ENCODE measurements at places on chromosomes 16 and 17. TPM values are rescaled to one million over a fixed set of nuclear protein-coding genes. Genes with fewer than 3 reads are reported as not detected.

SPNS1 gene
- total RNA-seq, result 43.0 TPM

KRT20 gene
- not detected for total RNA-seq

GRCh38 chr17:17104494-17104893 is 62.2 kb downstream of the MPRIP start:
- DNase-seq, result no peak

DNA sequence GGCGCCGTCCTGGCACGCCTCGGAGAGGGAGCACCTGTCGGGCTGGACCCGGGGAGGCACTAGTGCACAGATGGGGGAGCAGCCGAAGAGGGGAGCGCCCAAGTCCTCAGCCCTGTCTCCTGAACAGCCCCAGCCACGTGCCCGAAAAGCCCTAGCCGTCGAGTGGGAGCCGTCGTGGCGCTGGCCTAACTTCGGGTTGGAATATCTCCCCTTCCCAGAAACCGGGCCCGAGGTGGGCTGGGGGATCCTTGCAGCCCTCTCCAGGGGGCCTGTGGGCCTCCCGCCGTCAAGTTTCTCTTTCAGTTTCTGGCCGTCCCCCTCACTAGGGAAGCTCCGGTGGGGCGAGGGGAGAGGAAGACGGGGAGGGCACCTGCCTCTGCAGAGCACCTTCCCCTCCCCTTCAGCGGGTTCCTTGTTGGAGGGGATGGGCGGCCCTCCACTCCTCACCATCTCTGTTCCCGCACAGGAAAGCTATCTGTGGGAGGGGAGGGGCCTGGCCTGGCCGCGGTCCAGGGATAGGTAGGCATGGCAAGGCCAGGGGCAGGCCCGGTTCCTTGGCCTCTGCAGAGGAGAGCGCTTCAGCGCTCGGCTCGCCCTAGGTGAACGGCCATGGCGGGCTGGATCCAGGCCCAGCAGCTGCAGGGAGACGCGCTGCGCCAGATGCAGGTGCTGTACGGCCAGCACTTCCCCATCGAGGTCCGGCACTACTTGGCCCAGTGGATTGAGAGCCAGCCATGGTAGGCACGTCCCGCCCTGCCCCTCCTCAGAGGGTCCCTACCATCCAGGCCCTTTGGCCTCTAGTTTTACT is 709 bp downstream of the STAT5A start:
- DNase-seq, result no peak

MILR1 gene
- total RNA-seq, result not detected

DNAAF8 gene
- total RNA-seq, result 0.38 TPM

- no peak for DNase-seq
Measured at GRCh38 chr17:79836972-79837887, 2.0 kb downstream of the CBX4 start.

CCT6B gene
- total RNA-seq, result 1.9 TPM

DNA sequence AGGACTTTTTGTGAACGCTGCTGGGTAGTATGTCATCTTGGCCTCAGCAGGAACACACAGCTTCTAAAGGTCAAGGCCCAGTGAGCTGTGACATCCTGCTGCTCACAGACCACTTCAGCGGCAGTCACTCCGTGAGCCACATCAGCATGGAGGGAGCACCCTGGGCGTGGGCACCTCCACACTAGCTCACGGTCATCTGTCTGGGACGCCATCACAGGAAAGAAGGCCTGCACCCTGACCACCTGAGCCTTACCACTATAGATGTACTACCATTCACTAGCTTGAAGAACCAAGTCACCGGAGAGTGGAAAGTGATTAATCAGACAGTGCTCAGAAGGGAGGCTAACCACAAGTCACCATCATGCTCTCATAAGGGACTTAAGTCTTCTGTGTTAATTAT is 3.3 kb downstream of the AXIN1 start:
- no peak for DNase-seq

DNA sequence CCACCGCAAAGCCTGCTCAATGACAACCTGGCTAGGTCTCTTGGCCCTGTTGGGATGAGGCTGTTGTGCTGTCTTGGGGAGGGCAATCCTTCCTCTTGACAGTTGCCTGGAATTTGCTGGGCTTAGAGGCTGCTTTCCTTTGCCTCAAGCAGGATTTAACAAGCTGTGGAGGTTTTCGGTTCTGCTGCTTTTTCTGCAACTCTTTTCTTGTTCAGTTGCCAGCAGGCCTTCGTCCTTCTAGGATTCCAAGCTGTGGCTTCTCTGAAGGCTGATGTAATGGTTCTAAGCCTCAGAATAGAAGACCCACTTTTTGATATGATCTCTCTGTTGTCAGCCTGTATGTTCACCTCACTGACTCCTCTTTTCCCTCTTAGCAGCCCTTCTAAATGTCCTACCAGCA is 149.5 kb upstream of the HS3ST4 start:
- no peak for DNase-seq

GRCh38 chr17:9671559-9671958 is 26.2 kb downstream of the USP43 start:
- DNase-seq, result no peak

KRTAP4-4 gene
- not detected for total RNA-seq

HOXB1 gene
- total RNA-seq, result not detected

DNA sequence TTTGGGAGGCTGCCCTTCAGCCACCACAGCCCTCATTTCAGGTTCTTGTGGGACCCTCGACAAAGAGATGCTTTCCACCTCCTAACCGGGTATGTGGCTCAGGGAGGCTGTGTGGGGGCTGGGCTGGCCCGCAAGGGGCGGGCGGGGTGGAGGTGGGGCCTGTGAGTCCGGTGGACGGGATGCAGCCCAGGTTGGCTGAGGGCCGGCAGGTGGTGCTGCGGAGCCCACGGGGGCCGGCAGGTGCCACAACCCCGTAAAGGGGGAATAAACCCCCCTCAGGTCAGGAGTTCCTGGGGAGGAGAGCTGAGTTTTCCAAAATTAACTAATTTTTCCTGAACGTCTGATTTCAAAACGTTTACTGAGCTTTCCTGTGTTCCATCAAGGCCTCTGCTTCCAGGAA is 4.9 kb upstream of the CIAO3 start:
- no peak for DNase-seq

Measured in SJSA1 (cell line).